ENCODE measurements at places on chromosomes 11 and 22. TPM values are rescaled to one million over a fixed set of nuclear protein-coding genes. Genes with fewer than 3 reads are reported as not detected.

GRCh38 chr22:37270928-37271650 is 11.2 kb upstream of the CYTH4 start:
- no peak for DNase-seq

DNA sequence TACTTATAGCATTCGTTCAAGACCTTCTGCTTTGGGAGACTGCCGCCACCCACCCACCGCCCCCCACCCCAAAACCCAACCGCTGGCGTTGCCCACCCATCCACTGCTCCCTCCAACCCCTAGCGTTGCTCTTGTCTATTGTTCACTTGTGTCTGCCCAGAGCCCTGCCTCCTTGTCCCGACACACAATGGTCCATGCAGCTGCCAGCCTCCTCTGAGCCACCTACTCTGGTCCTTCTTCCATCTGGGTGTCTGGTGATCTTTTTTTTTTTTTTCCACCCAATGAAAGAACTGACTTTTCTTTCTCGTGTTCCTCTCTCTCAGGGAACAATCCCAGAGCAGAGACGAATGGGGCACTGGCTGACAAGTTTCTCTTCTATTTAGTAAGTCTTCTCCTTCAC is 256.0 kb upstream of the SESN3 start:
- DNase-seq, result no peak

DNA sequence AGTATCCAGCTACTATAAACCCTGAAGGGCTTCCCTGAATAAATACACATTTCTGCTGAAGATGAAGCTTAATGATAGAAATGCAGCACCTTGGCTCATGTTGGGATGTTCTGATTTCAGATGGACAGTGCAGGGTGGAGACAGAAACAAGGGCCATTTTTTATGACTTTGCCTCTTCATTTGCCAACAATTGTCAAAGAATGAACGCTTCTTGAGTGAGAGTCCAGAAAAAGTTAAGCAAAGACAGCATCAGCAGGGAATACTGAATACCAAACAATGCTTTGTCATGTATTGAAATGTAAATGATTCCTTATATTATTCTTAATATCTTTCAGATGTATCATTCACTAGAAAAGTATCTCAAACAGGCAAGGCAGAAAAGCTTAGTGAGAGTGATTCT is 84.9 kb downstream of the TRPC6 start:
- DNase-seq, result no peak

GRCh38 chr22:38870312-38870741 is 1.7 kb downstream of the CBX6 start:
- peak; percentile 88 for DNase-seq

The MUC6 gene
- total RNA-seq, result 0.19 TPM

The SERPIND1 gene
- total RNA-seq, result 0.05 TPM

The NDUFC2 gene
- 167 TPM for total RNA-seq

The SEPTIN3 gene
- 0.90 TPM for total RNA-seq

Measured in thymus (tissue), 14 donors.